T-helper 2 cell treated with Interferon-gamma antibody and Interleukin-4, amounts not matched to agents 5 μg/mL and 100 μg/mL, for 36 hours (primary cell): ENCODE measurements at places on chromosomes 5 and 9.
A peak's percentile ranks its signal among the peaks of the same experiment; 100 is the strongest.

- peaks cover 20% of the 10 kb centered on the region for H3K4me1 ChIP-seq
- H3K27me3 ChIP-seq = no peaks in the 10 kb centered on the region
Observed at GRCh38 chr9:79670269-79670961, 98.7 kb downstream of the TLE4 start.

GRCh38 chr5:109225716-109226625, 183.8 kb downstream of the PJA2 start:
- no peaks in the 10 kb centered on the region for H3K36me3 ChIP-seq
- DNase-seq = no peak
- H3K27ac ChIP-seq = no peak overlapping the region
- H3K27me3 ChIP-seq = peaks cover under 1% of the 10 kb centered on the region
- H3K4me1 ChIP-seq = no peaks in the 10 kb centered on the region

GRCh38 chr9:137187386-137187785, 974 bp downstream of the ANAPC2 start:
- H3K27ac ChIP-seq = peak overlapping the region; percentile 93
- peaks cover 14% of the 10 kb centered on the region for H3K4me1 ChIP-seq
- H3K4me3 ChIP-seq = peak overlapping the region; percentile 93
- peaks cover 32% of the 10 kb centered on the region for H3K36me3 ChIP-seq
- no peak for DNase-seq

DNA sequence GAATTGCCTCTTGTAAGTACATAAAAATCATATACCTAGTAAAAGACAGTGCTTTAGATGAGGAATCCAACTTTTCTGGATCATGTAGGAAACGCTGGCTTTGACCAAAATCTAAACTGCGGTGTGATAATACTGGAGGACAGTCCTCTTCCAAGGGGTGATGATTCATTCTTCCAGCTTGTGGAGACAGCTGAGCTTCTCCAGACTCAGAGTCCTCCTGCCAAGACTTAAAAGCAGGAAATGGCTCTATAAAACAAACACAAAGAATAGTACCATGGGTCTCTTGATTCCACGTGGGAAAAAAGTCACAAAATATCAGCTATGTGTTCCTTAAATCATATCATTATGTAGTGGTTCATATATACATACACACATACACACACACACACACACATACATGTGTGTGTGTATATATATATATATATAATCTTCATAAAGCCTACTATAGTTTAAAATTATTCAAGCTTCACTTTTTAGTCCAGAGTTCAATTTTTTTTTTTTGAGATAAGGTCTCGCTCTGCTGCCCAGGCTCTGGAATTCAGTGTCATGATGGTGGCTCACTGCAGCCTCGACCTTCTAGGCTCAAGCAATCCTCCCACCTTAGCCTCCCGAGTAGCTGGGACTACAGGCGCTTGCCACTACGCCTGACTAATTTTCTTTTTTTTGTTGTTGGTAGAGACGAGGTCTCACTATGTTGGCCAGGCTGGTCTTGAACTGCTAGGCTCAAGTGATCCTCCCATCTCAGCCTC, 65.0 kb downstream of the PKD2L2 start:
- H3K36me3 ChIP-seq = peaks cover 35% of the 10 kb centered on the region

GRCh38 chr5:132484391-132484725, 6.2 kb downstream of the IRF1 start:
- peak overlapping the region; percentile 43 for H3K4me3 ChIP-seq
- H3K27ac ChIP-seq = peak overlapping the region; percentile 70
- DNase-seq = no peak
- H3K27me3 ChIP-seq = no peaks in the 10 kb centered on the region

DNA sequence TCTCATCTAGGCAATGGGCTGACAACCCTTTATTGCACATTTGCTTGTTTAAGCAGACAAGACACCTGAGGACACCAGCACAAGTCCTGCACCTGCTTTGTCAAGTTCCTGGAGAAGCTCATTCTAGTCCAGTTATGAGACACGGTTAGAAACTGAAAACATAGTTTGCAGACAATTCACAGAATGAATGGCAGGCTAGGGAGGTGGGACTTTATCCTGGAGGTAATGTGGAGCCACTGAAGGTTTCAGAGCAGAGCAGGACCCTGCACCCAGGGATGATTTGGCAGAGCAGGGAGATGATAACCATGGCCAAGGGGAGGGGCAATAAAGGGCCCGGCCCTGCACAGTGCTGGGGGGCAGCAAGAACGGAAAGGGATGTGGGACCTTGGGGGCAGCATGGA, 50.7 kb upstream of the SLC25A51 start:
- H3K27ac ChIP-seq = no peak overlapping the region
- H3K4me1 ChIP-seq = peaks cover 10% of the 10 kb centered on the region
- DNase-seq = no peak
- H3K27me3 ChIP-seq = no peaks in the 10 kb centered on the region
- H3K4me3 ChIP-seq = no peak overlapping the region

DNA sequence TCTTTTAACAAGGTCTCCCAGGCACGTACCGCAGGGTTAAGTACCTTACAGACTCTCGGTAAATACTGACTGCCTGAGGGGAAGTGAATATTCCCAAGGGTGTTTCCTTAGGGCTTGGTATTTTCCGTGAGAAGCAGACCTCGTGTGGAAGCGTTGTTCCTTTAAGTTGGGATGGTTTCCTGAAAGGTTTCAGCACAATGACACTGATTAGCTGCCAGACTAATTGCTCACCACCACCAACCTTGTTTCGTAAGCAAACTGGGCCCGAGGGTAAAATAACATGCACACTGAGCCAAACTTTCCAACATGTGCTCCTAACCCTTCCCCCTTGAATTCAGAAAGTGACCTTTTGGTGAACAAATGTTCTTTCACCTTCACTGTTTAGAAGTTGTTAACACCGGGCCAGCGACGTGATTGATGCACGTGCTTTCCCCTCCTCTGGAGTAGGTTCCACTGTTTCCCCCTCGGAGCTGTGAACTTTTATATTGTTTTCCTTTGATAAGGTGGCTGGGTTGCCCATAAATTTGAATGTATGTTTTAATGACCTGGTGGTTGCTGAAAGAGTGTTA, 128.1 kb upstream of the RPS23 start:
- H3K4me3 ChIP-seq = no peak overlapping the region
- H3K27me3 ChIP-seq = no peaks in the 10 kb centered on the region
- no peak overlapping the region for H3K27ac ChIP-seq
- H3K4me1 ChIP-seq = no peaks in the 10 kb centered on the region

DNA sequence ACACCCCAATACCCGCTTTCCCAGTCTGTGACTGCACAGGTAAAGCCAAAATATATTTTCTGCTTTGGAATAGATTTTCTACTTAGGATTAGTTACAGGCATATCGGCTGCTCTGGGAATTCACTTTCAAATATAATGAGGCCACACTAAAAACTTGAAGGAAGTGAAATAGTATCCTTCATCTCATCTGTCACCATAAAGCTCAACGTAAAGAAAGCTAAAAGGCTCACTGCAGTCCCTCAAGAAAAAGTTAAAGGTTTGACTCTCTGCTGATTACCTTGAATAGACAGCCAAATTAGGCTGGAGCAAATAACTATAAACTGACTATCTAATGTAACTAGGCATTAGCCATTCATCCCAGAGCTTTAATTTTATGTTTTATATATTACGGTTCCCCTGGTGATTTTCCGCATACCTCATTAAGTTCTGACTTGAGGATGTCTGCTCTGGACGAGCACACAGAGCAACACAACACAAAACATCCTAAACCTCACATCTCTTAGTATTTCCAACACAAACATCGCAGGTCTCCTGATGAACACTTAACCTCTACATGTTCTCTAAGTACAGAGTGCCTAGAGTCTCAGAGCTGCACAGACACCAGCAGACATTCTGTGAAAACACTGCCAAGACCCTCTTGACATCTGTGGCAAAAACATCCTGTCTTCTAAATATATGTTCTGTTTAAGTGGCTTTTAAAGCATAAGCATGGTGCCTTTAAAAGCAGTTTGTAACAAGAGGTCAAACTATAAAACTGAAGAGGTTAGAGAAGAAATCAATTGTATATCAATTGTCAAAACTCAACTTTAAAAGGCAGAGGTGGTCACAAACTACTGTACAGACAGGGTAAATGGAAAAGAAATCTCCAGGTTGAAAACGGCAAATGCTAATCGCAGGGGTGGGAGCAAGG, 35.4 kb downstream of the ELAVL2 start:
- H3K4me3 ChIP-seq = no peak overlapping the region
- H3K4me1 ChIP-seq = no peaks in the 10 kb centered on the region
- DNase-seq = no peak
- H3K27me3 ChIP-seq = no peaks in the 10 kb centered on the region
- H3K36me3 ChIP-seq = no peaks in the 10 kb centered on the region

DNA sequence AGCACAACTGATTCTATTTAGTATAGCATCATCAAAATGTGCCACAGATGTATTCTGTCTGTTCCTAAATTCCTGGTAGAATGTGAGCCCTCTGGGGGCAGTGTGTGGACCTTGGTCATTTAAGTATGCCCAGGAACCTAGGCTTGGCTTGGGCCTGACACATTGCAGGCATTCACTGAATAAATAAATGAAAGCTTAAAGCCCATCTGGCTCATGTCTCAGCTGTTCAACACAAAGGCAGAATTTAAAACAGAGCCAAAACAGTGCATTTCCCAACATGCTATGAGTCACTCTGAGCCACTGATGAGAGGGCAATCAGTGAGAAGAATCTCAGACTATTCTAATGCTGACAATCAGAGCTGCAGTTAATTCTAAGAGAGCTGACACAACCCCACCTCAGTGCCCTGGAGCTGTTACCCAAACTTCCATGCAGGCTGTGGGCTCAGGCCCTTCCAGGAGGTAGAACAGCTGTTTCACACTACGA, 8.1 kb downstream of the FAM193B start:
- H3K4me1 ChIP-seq = peaks cover 4% of the 10 kb centered on the region
- H3K4me3 ChIP-seq = no peak overlapping the region
- H3K27me3 ChIP-seq = no peaks in the 10 kb centered on the region
- peaks cover 10% of the 10 kb centered on the region for H3K36me3 ChIP-seq
- no peak for DNase-seq

DNA sequence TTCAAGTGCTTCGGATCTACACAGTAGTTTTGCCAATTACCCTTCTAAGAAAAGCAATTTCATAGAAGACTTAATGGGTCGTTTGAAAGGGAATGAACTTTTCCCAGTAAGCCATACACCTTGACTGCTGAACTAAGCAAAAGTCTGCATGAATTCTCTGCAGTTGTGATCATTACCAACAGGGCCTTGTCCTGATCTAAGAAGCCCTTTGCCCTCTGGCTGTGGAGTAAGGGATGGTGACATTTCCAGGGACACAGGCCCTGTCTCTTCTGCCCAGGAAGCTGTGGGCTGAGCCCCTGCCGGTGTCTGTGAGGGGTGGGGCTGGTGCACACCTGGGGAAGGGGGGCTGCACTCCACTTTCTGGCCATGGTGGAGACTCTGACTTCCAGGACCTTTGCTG, 30.5 kb downstream of the ZDHHC11 start:
- H3K4me3 ChIP-seq = no peak overlapping the region
- H3K36me3 ChIP-seq = peaks cover 14% of the 10 kb centered on the region
- no peak for DNase-seq
- H3K27ac ChIP-seq = peak overlapping the region; percentile 12

- H3K27ac ChIP-seq = peak overlapping the region; percentile 90
- H3K36me3 ChIP-seq = peaks cover 21% of the 10 kb centered on the region
- DNase-seq = peak; percentile 75
- H3K4me1 ChIP-seq = peaks cover 60% of the 10 kb centered on the region
- H3K27me3 ChIP-seq = no peaks in the 10 kb centered on the region
- peak overlapping the region; percentile 71 for H3K4me3 ChIP-seq
Observed at GRCh38 chr9:127783111-127784008, 2.5 kb upstream of the CDK9 start.

GRCh38 chr9:11558043-11558442, 945.2 kb upstream of the PTPRD start:
- no peak overlapping the region for H3K4me3 ChIP-seq
- H3K27me3 ChIP-seq = no peaks in the 10 kb centered on the region
- no peaks in the 10 kb centered on the region for H3K36me3 ChIP-seq
- DNase-seq = no peak
- no peak overlapping the region for H3K27ac ChIP-seq
- no peaks in the 10 kb centered on the region for H3K4me1 ChIP-seq
